RCC 7860 (cell line): ENCODE measurements at places on chromosomes 7 and 10.

DNA sequence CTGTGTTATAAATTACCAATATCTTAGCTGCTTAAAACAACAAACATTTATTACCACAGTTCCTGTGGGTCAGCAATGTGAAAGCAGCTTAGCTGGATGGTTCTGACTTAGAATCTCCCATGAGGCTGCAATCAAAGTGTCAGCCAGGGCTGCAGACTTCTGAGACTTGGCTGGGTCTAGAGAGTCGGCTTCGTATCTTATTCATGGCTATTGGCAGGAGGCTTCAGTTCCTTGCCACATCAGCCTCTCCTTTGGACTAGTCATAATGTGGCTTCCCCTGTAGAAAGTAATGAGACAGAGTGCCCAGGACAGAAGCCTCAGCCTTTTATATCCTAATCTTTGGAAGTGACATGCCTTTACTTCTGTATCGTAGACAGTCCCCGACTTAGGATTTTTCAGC is 27.3 kb downstream of the RALA start:
- no peak for DNase-seq

DNA sequence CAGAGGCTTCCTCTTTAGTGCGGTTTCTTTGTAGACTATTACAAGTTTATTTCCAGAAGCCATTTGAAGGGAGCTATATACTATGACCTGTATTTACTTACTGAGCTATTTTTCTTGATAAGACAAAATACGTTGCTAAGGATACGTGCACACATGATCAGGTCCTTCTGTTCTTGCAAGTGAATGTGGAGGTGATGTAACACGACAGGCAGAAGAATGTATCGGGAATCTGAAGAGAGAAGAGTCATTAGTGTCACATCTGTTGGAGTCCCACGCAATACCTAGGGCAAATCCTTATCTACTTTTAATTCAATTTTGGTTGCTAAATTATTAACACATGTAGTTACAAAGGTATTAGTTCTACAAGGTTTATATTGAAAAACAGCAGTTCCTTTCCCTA is 284.6 kb upstream of the IMMP2L start:
- DNase-seq: no peak

- no peak for DNase-seq
Observed at GRCh38 chr7:133623721-133624120, 370.8 kb downstream of the EXOC4 start.

GRCh38 chr10:46515793-46516192 is 40.7 kb downstream of the GPRIN2 start:
- no peak for DNase-seq

- no peak for DNase-seq
Observed at GRCh38 chr7:44401692-44402091, 76.3 kb upstream of the CAMK2B start.

DNA sequence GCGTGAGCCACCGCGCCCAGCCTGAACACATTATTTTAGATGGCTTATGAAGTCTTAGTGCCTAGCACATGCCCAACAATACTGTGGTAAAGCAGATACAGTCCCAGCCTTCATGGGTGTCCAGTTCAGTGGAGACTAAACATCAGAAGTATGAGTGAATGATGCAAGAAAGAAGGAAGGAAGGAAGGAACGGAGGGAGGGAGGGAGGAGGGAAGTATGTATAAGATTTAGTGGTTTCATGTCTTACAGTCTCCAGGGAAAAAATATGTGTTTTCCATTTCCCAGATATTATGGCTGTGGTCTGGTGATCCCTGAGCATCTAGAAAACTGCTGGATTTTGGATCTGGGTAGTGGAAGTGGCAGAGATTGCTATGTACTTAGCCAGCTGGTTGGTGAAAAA is 2.9 kb downstream of the AS3MT start:
- DNase-seq: no peak

DNA sequence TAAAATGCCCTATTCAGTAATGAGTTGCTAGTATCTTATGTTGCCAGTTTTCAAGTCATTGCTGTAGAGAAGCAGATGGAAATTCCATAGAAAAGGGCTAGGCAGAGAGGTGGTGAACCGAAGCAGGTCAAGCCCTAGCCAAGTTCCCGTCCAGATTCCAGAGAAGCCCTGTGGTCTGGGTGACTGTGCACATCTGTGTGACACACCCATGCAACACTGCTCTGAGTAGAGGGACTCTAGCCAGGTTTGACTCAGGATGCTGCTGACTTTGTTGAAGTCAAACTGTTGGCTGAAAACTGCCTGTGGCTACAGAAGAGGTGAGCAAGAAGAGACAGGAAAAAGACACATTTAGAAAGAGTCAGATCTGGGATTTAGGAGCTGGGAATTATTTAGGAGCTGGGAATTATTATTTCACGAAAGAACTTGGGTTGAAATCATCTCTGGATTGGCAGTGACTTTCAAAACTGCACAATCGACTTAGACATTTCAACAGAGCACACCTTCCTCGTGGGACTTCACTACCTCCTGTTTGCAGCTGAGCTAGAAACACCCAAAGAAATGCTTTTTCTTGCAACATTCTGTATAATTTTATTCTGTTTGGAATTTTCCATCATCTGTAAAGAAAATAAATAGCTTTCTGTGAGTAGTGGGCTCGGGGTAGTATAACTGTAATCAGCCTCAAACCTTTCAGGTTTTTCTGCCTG is 149.1 kb upstream of the PRKCQ start:
- peak; percentile 45 for DNase-seq
